ENCODE measurements at places on chromosomes 4 and X.

DNA sequence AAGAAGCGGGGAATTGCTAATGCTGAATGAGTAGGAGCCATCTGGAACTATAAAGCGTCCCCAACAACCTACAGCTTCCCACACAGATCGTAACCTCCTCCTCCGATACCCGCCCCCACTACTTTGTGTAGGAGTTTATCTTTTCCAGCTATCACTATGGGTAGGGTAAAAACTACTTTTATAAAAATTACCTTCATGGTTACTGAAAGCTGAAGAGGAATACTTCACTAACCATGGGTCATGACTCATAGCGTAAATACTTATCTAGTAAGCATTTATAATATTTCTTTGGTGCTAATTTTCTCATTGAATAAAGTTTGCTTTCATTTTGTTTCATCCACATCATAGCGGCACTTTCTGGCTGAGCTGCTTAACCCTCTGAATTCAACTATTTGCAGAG lies 79.4 kb upstream of the TNIP3 start:
- DNase-seq = no peak

DNA sequence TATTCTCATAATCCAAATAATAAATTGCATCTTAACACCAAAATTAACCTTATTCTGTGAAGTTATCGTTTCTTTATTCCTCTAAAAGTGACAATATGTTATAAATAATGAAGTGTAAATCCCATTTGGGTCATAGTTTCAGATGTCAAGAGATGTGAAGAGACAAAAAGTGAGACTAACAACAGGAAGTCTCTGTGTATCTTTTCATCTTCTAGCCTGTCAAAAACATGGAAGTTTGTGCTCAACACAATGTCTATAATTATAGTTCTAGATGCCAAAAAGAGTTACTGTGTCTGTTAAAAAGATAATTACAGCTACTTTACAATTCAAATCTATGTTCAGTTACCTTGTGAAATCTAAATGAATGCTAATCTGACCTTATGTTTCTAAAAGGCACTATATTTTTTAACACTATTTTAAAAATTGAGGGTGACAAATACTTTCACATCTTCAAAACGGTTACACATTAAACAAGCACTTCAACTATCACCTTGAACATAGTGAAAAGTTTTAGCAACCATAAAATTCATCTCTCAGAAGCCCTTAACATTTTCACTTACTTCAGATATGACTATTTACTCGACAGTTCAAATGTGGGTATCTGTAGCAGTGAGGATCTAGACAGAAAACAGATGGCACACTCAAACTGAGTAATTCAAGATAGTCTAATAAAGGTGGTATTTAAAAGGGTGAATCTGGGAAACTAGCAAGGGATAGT lies 509.8 kb downstream of the ARAP2 start:
- no peak for DNase-seq

GRCh38 chr4:156799121-156799589 lies 172.4 kb downstream of the PDGFC start:
- peak; percentile 13 for DNase-seq

- DNase-seq = peak; percentile 54
Observed at GRCh38 chr4:82721819-82722423, 76.7 kb downstream of the SCD5 start.

DNA sequence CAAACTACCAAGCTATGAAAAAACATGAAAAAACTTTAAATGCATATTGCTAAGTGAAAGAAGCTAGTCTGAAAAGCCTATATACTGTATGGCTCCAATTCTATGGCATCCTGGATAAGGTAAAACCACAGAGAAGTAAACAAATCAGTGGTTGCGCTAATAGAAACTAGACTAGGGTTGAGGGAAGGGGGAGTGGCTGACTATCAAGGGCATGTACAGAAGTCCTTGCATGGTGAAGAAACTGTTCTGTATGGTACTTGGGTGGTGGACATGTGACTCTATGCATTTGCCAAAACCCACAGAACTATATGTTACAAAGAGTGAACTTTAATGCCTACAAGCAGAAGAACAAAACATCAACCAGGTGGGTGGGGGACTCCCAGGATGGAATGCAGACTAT lies 96.8 kb downstream of the MTMR1 start:
- no peak for DNase-seq

DNA sequence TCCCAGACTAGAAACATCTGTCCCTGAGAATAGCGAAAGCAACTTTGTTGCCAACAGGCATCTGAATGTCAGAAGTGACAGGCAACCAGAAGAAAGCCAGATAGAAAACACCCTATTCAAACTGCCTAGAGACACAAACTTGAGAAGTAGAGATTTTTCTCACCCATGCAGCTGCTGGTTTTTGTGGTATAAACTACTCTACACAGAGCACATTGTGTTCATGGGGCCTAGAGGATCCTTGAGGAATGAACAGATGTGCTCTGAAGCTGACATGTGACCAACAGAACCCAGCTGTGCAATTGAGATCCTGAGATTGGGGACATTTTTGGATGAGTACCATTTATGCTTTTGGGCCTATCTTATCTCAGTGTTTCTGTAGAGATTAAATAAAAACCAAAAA lies 63.6 kb upstream of the NRK start:
- no peak for DNase-seq

DNA sequence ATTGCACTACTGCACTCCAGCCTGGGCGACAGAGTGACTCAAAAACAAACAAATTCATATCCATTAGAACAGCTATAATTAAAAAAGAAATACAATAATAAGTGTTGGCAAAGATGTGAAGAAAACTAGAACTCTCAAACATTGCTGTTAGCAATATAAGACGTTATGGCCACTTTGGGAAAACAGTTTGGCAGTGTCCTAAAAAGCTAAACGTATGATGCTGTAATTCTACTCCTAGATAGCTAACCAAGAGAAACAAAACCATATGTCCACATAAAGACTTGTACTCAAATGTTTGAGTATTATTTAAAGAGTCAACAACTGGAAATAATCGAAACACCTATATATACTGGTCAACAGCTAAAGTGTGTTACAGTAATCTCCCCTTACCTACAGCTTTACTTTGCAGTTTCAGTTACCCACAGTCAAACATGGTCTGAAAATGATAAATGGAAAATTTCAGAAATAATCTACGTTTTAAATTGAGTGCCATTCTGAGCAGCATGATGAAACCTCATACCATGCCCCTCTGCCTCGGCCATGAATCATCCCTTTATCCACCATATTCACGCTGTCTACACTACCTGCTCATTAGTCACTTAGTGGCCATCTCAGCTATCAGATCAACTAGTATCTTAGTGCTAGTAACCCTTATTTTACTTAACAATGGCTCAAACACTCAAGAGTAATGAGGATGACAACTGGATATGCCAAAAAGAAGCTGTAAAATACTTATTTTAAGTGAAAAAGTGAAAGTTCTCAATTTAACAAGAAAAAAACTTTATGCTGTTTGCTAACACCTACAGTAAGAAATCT lies 4.9 kb downstream of the ELF2 start:
- no peak for DNase-seq

DNA sequence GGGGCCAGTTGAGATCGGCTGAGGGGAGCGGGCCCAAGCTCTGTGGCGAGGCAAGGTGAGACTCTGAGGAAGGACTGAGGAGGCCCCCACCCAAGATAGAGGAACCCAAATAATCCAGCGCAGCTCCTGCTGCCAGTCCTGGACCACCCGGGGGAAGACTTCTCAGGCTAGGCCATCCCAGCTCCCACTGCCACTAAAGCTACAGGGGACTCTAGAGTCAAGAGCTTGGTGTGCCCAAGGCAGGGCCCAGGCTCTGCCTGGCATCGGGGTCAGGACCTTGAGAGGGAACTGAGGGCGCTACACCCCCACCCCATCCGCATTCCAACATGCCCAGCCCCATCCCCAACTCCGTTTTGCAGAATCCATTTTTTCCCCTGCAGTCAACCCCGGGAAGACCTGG lies 8.6 kb downstream of the MAGEA4 start:
- DNase-seq = no peak

DNA sequence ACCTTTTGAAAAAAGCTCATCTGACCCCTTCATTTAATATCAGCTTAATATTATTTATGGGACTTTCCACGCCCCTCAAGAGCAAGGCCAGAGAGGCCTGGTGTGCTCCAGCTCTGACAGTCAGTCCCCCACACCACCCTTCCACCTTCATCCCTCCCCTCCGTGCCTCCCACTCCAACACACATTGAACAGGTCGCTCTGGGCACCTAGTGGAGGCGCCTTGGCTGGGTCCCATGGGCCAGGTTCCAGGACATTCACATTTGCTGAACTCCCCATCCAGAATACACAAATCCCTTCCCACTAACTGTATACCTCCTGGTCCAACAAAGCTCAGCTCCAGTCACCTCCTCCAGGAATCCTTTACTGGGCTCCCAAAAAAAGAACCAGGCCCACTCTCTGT lies 137.5 kb downstream of the BCOR start:
- DNase-seq = no peak

GRCh38 chrX:13474164-13474516 lies 95.3 kb upstream of the EGFL6 start:
- DNase-seq = no peak

DNA sequence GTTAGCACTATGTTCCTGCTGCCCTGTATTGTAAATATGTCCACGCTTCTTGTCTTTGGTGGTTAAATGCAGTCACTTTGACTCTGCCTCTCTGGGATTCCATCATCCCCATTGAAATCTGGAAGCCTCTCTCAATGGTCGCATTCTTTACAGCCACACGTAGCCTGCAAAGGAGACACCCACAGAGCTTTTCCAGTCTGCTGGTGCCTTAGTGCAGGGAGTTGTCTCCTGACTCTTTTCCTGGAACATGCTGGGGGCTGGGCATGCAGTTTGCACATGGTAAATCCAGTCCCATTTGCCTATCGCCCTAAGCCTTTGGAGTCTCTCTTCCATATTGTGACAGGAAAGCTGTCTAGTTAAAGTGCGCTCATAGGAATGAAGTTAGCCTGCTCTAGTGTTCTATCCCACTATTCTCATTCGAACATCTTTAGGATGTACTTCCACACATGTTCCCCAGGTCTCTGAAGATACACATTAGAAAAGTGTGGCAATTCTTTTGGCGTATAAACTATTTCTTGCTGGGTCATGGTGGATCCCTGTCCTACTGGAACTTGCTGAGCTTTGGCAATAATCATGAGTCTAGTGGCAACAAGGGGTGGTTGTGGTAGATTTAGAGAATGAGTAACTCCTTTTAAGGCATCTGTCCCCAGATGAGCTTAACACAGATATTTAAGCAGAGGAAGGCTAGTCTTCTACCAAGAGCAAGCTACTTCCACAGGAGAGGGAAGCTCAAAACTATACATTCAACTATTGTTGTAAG lies 33.7 kb downstream of the COQ2 start:
- DNase-seq = peak; percentile 8

- no peak for DNase-seq
Observed at GRCh38 chr4:133245226-133245625, 96.1 kb downstream of the PCDH10 start.

GRCh38 chr4:33160126-33160525 lies 2440.0 kb downstream of the PCDH7 start:
- DNase-seq = peak; percentile 2

GRCh38 chr4:150974750-150975149 lies 40.3 kb downstream of the LRBA start:
- DNase-seq = no peak

DNA sequence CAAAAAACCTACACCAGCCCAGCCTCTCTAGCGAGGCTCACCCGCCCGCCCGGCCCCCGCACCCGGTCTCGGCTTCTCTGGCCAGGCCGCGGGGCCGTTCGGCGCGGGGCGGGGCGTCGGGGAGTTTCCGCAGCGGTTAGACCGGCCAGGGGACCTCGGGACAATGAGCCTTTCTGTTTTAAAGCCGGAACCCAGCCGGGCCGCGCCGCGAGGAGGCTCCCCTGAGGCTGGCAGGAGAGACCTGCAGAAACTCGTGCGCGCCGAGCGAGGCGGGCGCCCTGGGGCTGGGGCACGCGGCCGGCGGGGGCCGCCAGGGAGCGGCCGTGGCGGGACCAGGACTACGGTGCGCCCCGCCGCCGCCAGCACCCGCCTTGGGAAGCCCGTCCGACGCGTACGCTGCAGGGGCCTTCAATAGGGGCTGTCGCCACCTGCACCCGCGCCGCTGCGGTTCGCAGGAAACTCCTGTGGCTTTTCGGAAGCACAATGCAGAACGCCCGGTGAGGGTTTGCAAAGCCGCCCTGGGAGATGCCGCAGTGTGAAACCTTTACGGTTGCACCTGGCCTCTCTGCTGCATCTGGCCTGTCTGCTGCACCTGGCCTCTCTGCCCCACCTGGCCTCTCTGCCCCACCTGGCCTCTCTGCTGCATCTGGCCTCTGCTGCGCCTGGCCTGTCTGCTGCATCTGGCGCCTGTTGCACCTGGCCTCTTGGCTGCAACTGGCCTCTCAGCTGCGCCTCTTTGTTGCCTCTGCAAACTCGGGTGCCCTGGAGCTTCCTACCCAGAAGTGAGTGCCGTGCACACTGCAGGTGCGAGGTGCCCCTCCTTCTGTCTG lies 63.9 kb downstream of the TRAPPC11 start:
- DNase-seq = peak; percentile 81

DNA sequence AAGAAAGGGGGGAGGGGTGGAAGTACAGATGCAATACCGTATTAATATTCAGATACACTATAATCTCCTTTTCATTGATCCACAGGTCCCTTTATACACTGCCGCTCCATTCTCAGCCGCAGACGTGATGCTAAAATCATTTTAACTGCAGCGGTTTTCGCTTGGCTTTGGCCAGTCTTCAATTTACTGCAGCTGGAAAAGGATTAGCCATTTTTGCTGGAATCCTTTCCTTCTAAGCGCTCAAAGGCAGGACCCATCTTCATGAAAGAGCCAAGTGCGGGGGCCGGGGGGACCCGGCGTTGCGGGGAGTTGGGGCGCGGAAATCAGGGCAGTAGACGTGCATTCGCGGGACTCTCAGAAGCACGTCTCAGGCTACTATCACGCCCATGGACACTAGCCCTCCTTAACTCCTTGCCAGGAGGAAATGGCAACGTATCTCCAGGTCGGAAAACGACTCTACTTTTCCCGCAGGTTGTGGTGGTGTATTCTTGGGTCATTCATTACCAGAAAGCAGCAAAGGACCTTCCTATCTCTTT lies 1.7 kb upstream of the PCDH10 start:
- no peak for DNase-seq

- no peak for DNase-seq
Observed at GRCh38 chr4:87068583-87069021, 133.8 kb downstream of the AFF1 start.

All from suppressor macrophage (primary cell).